Activated CD4-positive, alpha-beta T cell treated with anti-CD3 and anti-CD28 coated beads, Interleukin-2, Interleukin-6, amounts not matched to agents 100 ng/mL and 50 ng/mL, durations not matched to agents 16 hours and 8 hours (primary cell): ENCODE measurements at places on chromosomes 5 and 9.

DNA sequence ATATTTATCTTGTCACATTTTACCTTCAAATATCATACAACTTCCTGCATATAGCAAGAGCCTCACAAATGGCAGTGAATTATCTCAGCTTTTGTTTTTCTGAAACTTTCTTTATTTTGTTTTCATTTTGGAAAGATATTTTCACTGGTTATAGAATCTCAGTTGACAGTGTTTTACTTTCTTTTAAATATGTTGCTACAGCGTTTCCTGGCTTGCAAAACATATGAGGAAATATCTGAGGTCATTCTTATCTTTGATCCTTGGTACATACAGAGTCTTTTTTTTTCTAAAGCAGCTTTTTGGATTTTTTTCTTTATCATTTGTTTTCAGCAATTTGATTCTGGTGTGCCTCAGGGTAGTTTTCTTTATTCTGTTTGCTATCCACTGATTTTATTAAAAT lies 77.6 kb upstream of the CEP78 start:
- no peak for DNase-seq

DNA sequence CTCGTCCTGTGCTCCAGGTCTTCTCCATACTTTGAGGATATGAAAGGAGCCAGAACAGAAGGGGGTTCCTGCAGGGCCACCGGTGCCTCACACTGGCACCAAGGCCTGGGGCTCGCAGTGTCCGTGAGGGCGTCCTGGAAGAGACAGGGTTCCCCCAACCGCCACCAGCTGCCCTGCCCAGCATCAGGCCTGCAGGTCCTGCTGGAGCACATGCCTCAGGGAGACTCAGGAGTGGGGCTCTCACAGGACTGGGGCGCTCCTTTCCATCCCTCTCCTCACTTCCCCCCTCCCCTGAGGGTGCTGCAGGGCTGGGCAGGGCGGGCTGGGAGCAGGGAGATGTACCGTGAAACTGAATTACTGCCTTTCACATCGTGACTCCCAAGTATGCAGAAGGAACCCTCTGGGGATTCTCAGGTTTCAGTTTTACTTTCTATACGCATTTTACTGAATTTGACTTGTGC lies 31.7 kb downstream of the CEP72 start:
- no peak for DNase-seq

DNA sequence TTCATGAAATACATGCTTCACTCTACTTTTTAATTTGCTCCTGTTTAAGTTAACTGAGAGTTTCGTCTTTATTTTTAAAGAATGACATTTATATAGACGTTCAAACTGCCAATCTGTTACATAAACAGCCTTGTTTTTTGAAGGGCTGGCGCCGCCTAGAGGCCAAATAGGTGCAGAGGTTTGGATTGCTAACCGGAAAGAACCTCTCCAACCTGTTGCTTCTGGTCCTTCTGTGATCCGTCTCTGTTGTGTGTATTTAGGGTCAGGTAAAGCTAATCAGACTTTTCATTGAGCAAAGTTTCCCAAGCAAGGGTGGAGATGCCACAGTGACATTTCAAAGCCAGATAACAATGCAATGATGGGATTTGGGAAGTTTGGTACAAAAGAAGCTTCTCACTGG lies 39.5 kb upstream of the GLIS3 start:
- DNase-seq, result peak; percentile 81

- DNase-seq, result no peak
Observed at GRCh38 chr9:7033076-7034045, 275.6 kb downstream of the KDM4C start.

GRCh38 chr5:170067152-170067551 lies 38.5 kb upstream of the FOXI1 start:
- DNase-seq, result no peak

GRCh38 chr5:10527281-10527950 lies 36.5 kb upstream of the ANKRD33B start:
- DNase-seq, result no peak
